ENCODE measurements at places on chromosomes 3 and 15.

DNA sequence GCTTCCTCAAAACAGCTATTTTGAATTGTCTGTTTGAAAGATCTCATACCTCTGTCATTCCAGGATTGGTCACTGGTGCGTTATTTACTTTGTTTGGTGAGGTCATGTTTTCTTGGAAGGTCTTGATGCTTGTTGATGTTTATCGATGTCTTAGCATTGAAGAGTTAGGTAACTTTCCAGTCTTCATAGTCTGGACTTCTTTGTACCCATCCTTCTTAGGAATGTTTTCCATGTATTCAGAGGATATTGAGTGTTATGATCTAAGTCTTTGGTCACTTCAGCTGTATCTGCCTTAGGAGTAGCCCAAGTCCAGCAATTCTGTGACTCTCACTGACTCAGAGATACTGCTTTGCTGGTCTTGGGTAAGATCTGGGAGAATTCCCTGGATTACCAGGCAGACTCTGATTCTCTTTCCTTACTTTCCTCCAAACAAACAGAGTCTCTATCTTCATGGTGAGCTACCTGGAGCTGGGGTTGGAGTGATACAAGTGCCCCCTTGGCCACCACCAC lies 398.6 kb downstream of the ZIC4 start:
- DNase-seq: no peak

GRCh38 chr15:85534031-85534430 lies 153.6 kb downstream of the AKAP13 start:
- no peak for DNase-seq

DNA sequence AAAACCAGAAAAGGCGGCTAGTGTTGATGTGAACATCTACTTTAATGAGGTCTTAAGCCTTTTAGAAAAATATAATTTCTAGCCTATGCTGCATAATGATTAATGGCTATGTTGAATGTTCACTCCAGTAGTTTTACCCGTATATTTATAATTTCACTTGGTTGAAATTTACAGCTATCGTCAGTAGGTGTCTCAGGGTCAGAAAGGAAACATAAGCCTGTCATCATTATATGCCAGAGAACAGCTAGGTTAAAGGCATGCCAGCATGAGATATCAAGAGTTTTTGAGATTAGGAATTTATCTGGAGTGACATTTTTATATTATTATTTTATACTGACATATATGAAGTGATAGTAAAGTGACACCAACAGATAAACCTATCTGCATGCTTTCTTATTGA lies 904.1 kb downstream of the OTOL1 start:
- DNase-seq: no peak

DNA sequence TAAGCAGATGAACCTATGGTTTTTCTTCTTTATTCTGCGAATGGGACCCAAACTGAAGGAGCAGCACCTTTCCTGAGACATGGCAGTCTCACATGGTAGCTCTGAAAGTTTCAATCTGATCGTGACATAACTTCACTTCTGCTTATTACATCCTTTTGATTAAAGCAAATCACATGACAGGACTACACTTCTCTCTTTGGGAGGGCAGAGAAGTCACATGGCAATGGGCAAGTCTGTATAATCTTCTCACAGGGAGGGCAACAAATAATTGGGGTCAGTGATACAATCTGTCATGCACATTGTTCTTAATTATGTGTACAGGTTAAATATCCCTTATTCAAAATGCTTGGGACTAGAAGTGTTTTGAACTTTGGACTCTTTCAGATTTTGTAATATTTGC lies 21.6 kb downstream of the NCBP2 start:
- no peak for DNase-seq

DNA sequence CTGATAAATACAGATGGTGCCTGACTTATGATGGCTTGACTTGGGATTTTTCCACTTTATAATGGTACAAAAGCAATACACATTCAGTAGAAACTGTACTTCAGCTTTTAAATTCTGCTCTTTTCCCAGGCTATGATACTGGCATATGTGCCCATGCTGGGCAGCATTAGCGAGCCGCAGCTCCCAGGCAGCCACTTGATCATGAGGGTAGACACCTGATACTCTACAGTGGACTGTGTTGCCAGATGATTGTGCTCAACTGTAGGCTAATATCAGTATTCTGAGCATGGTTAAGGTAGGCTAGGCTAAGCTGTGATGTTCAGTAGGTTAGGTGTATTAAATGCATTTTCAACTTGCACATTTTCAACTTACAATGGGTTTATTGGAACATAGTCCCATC lies 17.7 kb upstream of the FEM1B start:
- DNase-seq: no peak

GRCh38 chr15:38768970-38769369 lies 204.4 kb upstream of the RASGRP1 start:
- DNase-seq: no peak

GRCh38 chr3:178676942-178677790 lies 140.9 kb downstream of the KCNMB2 start:
- no peak for DNase-seq

- no peak for DNase-seq
These were observed 416.5 kb downstream of the TBL1XR1 start for GRCh38 chr3:176780766-176781165.

DNA sequence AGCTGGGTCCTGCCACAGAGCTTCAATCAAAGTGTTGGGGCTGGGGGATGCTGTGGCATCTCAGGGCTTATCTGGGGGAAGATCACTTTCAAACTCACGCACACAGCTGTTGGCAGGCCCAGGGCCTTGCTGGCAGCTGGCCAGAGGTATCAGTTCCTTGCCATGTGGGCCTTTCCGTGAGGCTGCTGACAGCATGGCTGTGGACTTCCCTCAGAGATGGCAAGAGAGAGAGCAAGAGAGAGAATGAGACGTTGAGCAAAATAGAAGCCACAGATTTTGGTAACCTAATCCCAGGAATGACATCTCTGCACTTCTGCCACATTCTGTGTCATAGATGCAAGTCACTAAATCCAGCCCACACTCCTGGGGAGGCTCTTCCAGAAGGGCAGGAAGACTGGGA lies 91.0 kb downstream of the TPRG1 start:
- no peak for DNase-seq

DNA sequence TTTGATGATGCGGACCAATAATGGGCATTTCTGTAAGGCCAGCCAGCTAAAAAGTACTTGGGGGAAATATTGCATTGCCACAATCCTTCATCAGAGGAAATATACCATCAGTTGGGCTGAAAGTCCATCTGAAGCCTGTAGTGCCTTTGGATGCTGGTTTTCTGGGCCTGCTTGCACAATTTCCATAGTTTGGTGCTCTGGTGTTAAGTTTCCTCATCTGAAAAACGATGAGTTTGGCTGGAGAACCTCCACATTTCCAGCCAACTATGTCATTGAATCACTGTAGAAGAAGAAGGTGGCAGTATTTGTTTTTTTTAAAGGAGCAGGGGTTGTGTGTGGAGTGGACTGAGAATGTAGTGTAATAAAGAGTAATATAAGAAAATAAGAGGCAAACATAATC lies 10.1 kb downstream of the CCNB2 start:
- no peak for DNase-seq

DNA sequence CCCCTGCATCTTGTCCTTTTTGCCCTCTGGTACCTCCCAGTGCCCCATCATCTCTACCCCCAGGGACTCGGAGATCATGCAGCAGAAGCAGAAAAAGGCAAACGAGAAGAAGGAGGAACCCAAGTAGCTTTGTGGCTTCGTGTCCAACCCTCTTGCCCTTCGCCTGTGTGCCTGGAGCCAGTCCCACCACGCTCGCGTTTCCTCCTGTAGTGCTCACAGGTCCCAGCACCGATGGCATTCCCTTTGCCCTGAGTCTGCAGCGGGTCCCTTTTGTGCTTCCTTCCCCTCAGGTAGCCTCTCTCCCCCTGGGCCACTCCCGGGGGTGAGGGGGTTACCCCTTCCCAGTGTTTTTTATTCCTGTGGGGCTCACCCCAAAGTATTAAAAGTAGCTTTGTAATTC lies 1.5 kb downstream of the SERF2 start:
- no peak for DNase-seq

DNA sequence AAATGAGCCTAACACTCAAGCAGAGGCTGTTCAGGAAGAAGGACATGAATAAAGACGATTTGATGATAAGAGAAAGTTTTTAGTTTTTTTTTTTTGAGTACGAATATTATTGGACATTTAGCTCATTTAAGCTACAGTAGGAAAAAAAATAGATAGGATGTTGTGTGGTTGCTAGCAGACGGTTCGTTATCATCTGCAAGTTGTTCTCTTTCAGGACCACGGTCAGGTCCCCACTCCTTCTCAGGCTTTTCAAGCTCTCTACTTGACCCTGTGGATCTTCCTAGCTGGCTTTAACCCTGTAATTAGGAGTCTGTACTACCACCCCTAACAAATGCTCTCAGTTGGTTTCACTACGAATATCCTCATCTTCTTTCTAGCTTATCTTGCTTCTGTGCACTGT lies 1.1 kb downstream of the KCNH8 start:
- DNase-seq: no peak

Measured in GOT3 (cell line).